ENCODE measurements at places on chromosomes 11 and 22.

DNA sequence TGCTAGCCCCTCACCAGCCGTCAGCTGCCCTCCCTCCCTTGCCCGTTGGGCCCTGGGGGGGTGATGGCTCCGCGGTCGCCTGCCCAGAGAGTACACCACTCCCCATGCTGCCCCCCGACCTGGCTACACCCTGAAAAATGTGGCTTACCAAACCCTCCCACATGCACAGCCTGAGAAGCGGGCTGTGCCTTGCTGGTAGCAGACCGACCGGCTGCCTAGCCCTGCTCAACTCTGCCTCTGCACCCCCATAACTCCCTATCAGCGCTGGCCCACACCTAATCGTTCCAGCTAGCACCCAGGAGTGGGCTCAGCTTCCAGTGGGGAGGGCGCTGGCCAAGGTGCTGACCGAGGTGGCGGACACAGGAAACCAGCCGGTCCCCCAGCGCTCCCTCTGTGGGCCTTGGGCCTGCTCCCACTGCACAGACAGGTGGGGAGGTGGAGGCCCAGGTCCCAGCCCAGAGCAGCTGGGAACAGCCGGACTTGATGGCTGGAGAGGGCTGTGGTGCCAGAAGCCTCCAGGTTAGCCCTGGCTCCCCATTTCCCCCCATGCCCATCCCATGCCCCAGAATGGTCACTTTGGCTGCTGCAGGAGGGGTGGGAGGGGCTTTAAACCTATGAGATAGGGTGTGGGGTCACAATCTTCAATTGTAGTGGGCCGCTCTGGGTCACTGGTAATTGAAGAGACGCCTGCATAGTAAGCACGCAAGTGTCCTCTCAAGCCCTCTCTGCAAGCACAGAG is 32.1 kb upstream of the PRODH start:
- no peak for DNase-seq

DNA sequence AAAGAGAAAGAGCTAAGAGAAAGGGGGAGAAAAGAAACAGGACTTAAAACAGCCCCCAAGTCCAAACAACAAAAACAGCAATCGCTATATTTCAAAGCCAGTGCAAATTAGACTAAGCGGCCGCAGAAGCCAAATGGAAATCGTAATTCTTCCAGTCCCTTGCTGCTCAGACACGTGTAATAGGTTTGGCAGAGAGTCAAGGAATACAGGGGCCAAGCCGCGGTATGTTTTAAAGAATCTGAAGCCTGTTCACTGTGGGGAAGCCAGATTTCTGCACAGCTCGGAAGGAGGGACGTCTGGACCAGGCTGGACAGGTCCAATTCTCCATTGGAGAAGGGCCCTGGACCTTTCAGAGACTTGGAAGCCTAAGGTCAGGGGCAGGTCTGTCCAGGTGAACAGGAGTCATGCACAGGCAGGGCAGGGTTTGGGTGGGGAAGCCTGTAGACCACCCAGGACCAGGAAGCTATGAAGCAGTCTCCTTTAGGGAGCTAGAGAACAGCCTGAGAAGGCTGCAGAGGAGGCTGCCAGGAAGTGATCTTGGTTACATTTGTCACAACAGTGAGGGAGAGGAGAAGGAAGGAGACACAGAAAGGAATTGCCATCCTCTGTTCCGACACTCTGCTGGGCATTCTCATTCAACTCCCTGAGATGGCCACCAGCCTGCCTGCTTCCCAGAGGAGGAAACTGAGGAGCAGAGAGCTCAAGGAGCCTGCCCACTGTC is 265.5 kb upstream of the ISX start:
- DNase-seq = no peak

- DNase-seq = no peak
These were observed 60.0 kb downstream of the COMMD9 start for GRCh38 chr11:36229091-36229705.

GRCh38 chr11:119618208-119618909 is 110.6 kb downstream of the NECTIN1 start:
- no peak for DNase-seq

GRCh38 chr11:103903621-103904323 is 132.7 kb upstream of the DDI1 start:
- DNase-seq = no peak

DNA sequence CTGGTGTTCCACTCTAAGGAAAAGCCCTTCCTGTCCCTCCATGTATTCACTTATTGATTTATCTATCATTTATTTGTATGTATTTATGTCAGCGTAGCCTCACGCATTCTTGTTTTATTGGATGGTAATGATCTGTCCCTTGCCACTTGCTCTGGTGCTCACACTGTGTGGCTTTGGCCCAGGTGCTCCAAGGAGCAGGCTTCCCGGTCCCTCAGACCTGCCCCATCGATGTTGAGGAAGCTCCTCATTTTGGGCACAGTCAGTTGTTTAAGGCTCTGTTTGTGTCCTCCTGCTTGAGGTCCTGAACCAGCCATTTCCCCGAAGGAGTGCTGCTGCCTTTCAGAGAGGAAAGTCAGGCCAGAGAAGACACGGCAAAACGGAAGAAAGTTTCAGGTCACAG is 1485.4 kb downstream of the TBC1D22A start:
- no peak for DNase-seq

- no peak for DNase-seq
These were observed 77.7 kb upstream of the SC5D start for GRCh38 chr11:121214861-121215260.

GRCh38 chr11:66719111-66719872 is 9.7 kb downstream of the SPTBN2 start:
- DNase-seq = no peak

GRCh38 chr11:3953327-3953726 is 97.9 kb downstream of the STIM1 start:
- DNase-seq = no peak

GRCh38 chr11:70772950-70773349 is 374.6 kb downstream of the CTTN start:
- DNase-seq = no peak

- DNase-seq = no peak
These were observed 33.0 kb downstream of the ATXN10 start for GRCh38 chr22:45704648-45705047.

All from effector CD4-positive, alpha-beta T cell (primary cell).